ENCODE measurements at places on chromosomes 5 and 9.

DNA sequence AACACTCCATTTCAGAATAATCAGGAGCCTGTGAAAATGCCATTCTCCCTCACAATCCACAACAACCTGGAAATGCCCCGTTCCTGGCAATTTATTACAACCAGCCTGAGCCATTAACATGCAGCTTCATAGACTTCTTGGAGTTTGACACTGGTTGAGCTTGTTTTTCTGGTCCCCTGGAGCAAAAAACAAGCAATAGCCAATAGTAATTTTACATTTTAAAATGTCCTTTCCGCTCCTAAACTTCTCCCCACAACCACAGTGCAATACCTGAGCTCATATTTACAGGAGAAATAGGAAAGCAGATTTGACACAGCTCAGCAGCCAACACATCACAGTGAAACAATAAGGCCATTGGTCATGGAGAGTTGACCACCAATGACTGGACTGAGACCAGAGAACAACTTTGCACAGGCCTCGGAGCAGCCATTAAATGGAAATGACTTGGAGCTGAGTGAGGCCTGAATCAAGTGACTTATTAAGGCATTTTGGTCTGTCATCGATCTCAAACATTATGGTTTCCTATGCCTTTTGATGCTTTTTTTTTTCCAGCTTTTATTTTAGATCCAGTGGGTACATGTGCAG, 73.0 kb downstream of the ENC1 start:
- DNase-seq: no peak

GRCh38 chr5:134455466-134455865, 43.8 kb upstream of the CDKN2AIPNL start:
- DNase-seq: no peak

GRCh38 chr9:8543219-8543618, 743.6 kb upstream of the DMAC1 start:
- DNase-seq: no peak

GRCh38 chr5:74098941-74099340, 472.9 kb downstream of the ARHGEF28 start:
- no peak for DNase-seq

DNA sequence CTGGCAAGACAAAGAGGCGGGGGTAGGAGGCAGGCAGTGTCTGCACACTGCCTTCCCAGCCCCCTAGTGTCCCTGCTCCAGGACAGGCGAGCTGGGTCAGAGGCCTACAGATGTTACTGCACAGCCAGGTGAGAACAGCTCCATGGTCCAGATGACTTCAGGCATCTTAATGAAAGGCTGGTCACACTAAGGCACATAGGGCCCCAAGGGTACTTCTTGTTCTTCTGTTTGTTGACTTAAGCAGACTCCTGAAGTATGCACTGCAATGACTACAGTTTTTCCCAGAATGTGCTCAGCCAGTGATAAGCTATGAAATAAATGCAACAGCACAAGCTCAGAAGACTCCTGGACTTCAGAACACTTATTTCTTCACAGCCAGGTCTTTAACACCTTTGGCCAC, 27.4 kb downstream of the ATPSCKMT start:
- DNase-seq: no peak

GRCh38 chr9:38424918-38425317, 664 bp upstream of the IGFBPL1 start:
- DNase-seq: no peak

DNA sequence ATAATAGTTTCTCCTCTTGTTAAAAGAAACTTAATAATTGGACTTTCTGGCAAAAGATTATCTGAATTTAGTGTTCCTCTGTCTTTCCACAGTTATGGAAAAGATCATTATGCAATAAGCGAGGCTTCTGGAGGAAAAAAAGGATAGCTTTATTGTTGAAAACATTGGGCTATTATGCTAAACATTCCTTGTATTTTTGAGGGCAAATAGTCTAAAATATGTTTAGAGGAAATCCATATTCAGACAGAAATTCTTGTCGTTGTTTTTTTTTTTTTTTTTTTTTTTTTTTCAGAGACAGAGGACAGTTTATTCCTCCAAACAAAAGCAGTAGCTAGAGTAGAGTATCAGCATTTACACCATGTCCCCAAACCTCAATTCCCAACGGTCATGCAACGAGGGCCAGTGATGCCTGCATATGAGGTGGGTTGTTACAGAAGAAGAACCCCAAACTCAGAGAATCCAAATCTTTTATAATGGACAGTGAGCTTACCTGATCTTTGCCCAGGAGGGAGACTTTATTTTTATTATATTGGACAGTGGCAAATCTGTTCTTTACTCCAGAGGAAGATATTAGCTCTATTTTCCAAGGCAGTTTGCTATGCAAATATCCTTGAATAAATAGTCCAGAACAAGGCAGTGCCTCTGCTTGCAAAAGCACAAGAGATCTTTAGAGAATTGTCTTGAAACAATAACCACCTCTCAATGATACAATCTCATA, 48.4 kb upstream of the CDK5RAP2 start:
- DNase-seq: no peak

DNA sequence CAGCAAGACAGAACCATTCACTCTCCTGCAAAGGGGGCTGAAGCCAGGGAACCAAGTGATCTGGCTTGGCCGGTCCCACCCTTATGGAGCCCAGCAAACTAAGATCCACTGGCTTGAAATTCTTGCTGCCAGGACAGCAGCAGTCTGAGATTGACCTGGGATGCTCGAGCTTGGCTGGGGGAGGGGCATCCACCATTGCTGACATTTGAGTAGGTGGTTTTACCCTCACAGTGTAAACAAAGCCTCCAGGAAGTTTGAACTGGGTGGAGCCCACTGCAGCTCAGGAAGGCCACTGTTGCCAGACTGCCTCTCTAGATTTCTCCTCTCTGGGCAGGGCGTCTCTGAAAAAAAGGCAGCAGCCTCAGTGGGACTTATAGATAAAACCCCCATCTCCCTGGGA, 60.5 kb downstream of the TNFSF8 start:
- no peak for DNase-seq

All from vagina (tissue), 2 donors.